ENCODE measurements at places on chromosomes 16 and 17.

GRCh38 chr17:51813140-51813783 lies 345.3 kb downstream of the CA10 start:
- DNase-seq: no peak

GRCh38 chr16:23255000-23255399 lies 47.1 kb upstream of the SCNN1B start:
- no peak for DNase-seq

- no peak for DNase-seq
These were observed 84.2 kb downstream of the HS3ST2 start for GRCh38 chr16:22898131-22898530.

DNA sequence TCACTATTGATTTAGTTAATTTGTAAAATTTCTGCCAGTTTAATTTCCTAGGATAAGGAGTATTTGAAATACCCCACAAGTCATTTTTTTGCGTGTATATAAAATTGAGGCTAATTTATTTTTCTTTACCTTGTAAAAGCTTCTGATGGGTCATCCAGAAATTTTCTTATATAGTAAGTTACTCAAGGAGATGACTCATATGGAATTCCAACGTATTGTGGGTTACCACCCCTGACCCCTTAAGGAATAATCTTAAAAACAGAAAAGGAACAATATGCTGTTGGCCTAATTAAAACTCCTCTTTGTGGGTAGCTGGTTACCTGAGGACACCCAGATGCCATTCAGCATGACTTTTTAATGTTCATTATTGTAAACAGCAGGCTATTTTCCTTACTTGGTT lies 13.6 kb downstream of the HEATR6 start:
- DNase-seq: no peak

- DNase-seq: no peak
These were observed 1.1 kb downstream of the DCUN1D3 start for GRCh38 chr16:20899071-20899470.

DNA sequence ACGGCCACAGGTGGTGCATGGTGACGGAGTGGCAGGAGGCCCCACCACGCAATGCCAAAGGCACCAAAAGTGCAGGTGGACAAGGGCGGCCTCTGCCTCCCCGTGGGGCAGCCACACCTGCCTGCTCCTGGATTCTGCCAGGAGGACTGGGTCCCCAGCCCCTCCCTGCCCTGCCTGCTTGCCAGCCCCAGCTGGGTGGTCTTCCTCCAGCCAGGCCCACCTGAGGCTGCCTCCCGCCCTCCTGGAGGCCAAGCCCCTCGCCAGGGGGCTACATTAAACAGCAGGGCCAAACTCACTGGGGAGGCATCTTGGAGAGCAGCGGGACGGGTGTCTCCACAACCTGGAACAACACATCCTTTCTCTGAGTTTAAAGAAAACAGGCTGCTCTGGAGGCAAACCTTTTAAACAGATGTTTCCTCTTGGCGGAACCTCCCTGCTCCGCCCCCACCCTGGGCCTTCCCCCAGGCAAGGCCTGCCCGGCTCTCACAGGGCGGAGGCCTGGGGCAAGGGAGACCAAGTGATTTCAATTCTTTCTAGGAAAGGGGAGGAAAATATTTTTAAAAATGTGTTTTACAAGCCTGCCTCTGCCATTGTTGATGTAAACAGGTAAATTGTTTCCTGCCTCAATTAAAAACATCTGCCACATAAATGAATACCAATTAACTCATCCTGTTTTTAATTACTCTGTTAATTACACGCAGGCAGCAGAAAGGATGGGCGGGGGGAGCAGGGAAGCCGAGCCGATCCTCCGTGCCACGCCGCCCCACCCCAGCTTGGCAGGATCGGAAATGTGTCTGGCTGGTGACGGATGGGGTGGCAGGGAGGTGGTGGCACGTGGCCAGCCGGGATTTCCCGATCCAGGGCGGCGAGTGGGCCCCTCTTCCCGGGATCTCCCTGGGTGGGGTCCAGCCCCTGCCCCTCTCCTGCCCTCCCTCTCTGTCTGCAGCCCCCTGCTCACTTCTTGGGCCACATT lies 54.4 kb upstream of the PABPN1L start:
- DNase-seq: no peak

DNA sequence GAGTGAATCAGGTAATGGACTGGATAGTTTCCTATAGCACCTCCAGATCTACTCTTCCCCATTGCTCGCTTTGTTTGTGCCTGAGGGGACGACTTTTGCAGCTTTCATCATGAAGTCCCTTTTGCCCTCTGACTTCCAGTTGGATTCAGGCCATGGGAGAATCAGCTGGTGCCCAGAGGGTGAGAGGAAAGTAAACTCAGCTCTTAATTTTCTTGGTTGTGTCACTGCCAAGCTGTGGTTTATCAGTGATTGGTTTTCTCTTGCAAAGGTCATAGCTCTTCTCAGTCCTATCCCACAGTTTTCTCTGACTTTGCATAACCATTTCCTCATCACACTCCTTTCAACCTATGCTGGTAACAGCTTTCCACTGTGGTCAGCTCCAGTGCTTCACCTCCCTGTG lies 200.1 kb downstream of the KCNJ2 start:
- DNase-seq: no peak

GRCh38 chr17:6981426-6981825 lies 14.4 kb upstream of the ALOX12 start:
- peak; percentile 49 for DNase-seq

DNA sequence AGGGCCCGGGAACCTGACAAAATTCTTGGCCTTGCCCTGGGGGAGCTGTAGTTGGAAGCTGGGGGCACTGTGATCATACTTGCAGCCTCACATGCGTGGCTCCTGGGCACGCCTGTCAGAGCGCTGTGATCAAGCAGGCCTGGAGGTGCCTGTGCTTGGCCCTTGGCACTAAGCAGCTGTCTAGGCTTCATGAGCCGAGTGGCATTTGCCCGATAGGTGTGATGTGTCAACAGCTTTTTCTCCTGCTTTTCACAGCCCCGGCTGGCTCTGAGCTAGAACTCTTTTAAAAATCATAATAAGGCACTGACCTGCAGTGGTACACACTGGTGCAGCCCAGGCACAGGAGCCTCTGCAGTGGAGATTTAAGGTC lies 113.8 kb downstream of the SOCS1 start:
- DNase-seq: no peak

Measured in DND-41 (cell line).